ENCODE measurements at places on chromosomes 13 and 19. TPM values are rescaled to one million over a fixed set of nuclear protein-coding genes. Genes with fewer than 3 reads are reported as not detected.

Gene ZNF506
- total RNA-seq = 16.3 TPM

Gene ZNF677
- total RNA-seq = 15.8 TPM

Gene ESD
- total RNA-seq = 89.7 TPM

Gene MCEMP1
- not detected for total RNA-seq

Gene EXOC3L2
- 1.7 TPM for total RNA-seq

Gene SIGLECL1
- not detected for total RNA-seq

Gene GIPR
- total RNA-seq = not detected

Measured in dermis blood vessel endothelial cell (primary cell).